ENCODE measurements at places on chromosomes 4 and X. TPM values are rescaled to one million over a fixed set of nuclear protein-coding genes. Genes with fewer than 3 reads are reported as not detected.

MSANTD1 gene
- not detected for total RNA-seq

CFAP299 gene
- 0.55 TPM for total RNA-seq

GSX2 gene
- total RNA-seq: 6.8 TPM

ARHGEF6 gene
- total RNA-seq: not detected

TXK gene
- not detected for total RNA-seq

Data from G401 (cell line).